ENCODE measurements at places on chromosomes 4 and X. TPM values are rescaled to one million over a fixed set of nuclear protein-coding genes. Genes with fewer than 3 reads are reported as not detected.

Gene PLP1
- not detected for total RNA-seq

Gene REELD1
- not detected for total RNA-seq

DNA sequence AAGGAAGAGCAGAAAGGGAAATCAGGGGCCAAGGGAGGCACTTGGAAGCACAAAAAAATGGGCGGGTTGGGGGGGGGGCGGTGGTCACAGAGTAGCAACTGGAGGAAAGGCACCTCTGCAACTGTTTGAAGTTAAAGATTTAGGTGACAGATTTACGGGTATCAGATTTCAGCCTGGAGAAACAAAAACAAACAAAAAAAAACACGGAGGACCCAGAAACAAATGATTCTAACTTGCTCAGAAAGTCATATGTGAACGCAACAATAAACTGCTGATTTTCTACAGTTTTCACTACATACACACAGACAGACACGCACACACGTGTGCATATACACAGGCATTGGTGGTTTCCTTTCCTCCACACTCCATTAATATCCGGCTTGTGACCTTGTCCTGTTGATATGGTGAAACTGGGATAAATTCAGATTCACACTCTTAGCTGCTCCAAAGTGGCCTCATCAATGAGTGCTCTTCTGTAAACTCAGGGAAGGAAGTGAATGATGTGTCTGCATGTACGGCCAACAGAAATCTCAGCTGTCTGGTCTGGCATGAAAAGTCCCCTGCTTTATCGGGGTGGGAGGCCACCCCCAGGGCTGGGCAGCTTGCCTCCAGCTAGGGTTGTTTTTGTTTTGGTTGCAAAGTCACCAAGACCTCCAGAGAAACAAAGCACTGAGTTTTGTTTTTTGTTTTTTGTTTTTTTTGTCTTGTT lies 54.3 kb downstream of the CHST7 start:
- H3K4me3 ChIP-seq = no peak overlapping the region
- no peak for DNase-seq
- peaks cover 43% of the 10 kb centered on the region for H3K4me1 ChIP-seq
- no peaks in the 10 kb centered on the region for H3K27me3 ChIP-seq
- H3K36me3 ChIP-seq = peaks cover 28% of the 10 kb centered on the region

DNA sequence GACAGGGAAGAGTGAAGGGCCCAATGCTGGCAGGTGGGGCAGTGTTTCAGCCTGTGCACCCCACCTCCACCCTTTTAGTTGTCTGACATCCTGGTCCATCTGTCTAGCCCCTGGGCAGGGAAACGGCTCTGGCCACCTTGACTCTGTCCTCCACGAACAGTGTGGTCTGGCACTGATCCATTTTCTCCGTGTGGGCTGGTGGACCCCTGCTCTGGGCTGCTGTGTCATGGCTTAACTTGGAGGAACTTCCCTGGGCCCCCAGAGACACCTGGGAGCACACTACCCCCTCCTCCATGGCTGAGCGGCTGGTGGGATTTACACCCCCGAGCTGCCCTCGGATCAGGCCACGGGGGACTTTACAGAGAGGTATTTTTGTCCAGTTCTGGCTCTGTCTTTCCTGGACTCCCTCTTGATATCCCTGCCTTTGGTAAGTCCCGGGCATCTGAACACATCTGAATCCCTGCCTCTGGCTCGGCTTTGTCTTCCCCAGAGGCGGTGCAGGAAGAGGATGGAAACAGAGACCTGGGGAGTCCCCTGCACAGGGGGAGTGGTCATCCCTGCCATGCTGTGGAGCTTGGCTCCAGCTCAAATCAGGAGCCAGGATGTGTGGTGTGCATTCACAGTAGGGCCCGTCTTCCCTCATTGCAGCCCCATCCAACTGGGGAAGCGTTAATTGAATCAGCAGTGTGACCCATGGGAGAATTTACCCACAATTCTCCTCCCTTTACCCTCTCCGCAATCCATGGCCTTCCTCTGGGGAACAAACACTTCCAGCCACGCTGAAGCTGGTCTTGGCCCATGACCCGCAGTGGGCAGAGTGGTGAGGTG lies 6.3 kb upstream of the NKX1-1 start:
- H3K4me1 ChIP-seq = peaks cover 2% of the 10 kb centered on the region
- H3K27me3 ChIP-seq = peaks cover 25% of the 10 kb centered on the region
- DNase-seq = no peak
- H3K27ac ChIP-seq = no peak overlapping the region

DNA sequence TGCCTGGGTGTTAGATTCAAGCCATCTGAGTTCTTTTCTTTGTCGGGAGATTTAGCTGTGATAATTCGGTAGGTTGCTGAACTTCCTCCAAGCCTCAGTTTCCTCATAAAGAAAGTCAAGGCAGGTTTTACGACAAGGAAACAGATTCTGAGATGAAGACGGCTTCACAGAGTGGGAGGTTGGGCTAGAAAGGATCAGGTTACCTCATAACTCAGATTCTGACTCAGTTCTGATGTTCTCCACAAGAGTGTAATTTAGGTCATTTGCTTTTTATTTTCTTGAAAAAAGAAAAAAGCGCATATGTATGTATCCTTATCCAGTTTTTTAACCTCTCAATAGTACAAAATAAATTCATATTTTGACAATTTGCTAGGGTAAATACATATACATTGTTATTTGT lies 47.2 kb upstream of the ELOVL6 start:
- peaks cover 18% of the 10 kb centered on the region for H3K27me3 ChIP-seq
- DNase-seq = no peak
- H3K4me1 ChIP-seq = no peaks in the 10 kb centered on the region

Gene JCHAIN
- total RNA-seq = 0.35 TPM

DNA sequence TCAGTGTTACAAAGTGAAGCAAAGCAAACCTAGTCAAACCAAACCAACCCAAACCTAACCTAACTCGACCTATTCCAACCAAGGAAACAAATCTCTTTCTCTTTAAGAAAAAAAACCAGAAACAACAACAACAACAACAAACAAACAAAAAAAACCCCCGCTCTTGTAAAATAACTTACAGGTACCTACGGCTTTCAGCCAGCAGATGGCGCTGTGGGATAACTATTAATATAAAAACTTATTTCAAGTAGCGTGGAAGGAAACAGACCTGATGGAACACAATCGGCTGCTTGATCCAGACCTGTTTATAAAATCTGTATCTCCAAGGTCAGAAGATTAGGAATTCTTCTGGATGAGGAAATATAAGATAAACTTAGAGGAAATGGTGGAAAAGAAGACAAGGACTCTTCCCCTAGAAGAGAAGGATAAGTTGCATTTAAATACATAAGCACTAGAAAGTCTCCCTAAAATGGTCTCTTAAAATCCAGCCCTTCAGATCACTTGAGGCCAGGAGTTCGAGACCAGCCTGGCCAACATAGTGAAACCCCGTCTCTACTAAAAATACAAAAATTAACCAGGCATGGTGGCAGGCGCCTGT lies 34.4 kb upstream of the CDKL5 start:
- H3K27me3 ChIP-seq = no peaks in the 10 kb centered on the region
- H3K27ac ChIP-seq = no peak overlapping the region
- H3K4me3 ChIP-seq = no peak overlapping the region
- no peaks in the 10 kb centered on the region for H3K36me3 ChIP-seq

Gene PSAPL1
- total RNA-seq = not detected

Gene TRO
- 1.4 TPM for total RNA-seq

- H3K4me1 ChIP-seq = no peaks in the 10 kb centered on the region
- H3K36me3 ChIP-seq = no peaks in the 10 kb centered on the region
- H3K27ac ChIP-seq = no peak overlapping the region
- no peak for DNase-seq
- no peaks in the 10 kb centered on the region for H3K27me3 ChIP-seq
Observed at GRCh38 chr4:126986828-126987227, 645.9 kb upstream of the INTU start.

DNA sequence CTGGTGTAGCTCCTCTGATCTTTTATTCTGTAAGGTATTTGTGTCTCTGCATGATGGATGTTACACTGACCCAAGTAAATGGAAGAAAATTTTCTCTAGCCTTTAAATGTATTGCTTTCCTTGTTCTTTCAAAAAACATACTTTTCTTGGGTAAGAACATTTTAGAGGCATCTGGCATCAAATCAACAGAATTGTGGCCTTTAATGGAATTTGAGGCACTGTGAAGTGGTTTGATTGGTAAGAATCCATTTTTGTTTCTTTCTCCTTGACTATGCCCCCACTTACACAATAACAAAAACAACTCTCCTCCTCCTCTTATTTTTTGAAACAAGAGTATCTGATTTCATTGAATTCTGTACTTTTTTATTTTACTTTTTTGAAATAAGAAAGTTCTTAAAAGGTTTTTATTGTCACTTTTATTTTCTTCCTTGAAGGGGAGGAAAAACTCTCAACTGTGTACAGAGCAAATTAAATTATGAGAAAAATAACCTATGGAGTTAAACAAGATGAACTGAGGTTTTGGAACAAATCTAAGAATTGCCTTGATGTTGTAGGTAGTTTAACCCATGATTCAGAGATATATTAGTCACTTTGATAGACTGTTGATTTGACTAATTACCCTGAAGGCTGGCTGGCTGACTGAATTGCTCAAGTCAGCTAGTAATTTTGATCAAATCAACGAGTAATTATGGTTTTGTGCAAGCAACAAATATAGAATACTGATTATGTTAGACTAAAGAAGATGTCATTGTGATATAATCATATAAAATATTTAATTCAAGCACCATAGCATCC lies 146.4 kb downstream of the FHIP1A start:
- H3K27me3 ChIP-seq = peaks cover 9% of the 10 kb centered on the region
- no peak overlapping the region for H3K4me3 ChIP-seq
- DNase-seq = no peak
- H3K36me3 ChIP-seq = no peaks in the 10 kb centered on the region
- no peak overlapping the region for H3K27ac ChIP-seq
- H3K4me1 ChIP-seq = no peaks in the 10 kb centered on the region

DNA sequence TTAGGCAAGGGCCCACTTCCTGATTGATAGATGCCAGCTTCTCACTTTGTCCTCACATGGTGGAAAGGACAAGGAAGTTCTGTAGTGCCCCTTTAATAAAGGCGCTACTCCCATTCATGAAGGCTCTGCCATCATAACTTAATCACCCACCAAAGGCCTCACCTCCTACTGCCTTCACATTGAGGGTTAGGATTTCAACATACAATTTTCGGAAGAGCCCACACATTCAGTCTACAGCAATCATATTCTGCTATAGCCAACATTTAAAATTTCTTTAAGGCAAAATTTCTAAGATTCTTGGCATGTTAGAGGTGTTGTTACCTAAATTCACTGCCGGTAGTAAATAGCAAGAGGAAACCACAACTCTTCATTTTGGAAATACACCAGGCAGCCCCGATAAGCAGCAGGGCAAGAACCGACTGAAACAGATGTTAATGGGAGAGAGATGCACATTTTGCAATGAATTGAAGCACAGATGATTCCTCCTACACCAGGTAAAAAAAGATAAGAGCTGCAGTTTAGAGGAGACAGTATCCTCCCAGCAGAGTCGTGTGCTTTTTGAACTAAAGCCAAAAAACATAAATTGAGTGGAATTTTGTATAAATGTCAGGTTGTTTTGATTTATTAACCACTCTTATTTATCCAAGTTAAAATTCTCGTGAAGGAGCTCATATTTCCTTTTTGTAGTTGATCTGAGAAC lies 594.9 kb downstream of the KCTD8 start:
- no peak overlapping the region for H3K27ac ChIP-seq
- H3K4me3 ChIP-seq = no peak overlapping the region
- H3K36me3 ChIP-seq = no peaks in the 10 kb centered on the region

DNA sequence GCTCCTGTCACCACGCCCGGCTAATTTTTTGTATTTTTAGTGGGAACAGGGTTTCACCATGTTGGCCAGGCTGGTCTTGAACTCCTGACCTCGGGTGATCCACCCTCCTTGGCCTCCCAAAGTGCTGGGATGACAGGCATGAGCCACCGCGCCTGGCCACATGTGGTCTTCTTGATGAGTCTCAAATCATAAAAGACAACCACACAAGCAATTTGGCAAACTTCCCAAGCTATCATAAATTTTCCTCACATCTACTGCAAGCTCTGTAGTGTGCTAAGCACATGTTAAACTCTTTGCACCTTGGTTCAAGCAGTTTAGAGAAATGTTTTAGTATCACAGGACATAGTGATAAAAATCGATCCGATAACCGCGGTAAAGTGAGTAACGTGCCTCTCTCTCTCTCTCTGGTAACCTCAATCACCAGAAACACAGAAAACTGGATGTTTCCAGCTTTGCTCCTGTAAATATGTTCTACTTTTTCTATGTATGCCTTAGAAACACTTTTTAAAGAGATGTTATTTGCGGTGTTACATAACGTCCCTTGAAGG lies 256.8 kb downstream of the DHRSX start:
- no peaks in the 10 kb centered on the region for H3K4me1 ChIP-seq
- no peak overlapping the region for H3K27ac ChIP-seq
- H3K36me3 ChIP-seq = peaks cover 20% of the 10 kb centered on the region

DNA sequence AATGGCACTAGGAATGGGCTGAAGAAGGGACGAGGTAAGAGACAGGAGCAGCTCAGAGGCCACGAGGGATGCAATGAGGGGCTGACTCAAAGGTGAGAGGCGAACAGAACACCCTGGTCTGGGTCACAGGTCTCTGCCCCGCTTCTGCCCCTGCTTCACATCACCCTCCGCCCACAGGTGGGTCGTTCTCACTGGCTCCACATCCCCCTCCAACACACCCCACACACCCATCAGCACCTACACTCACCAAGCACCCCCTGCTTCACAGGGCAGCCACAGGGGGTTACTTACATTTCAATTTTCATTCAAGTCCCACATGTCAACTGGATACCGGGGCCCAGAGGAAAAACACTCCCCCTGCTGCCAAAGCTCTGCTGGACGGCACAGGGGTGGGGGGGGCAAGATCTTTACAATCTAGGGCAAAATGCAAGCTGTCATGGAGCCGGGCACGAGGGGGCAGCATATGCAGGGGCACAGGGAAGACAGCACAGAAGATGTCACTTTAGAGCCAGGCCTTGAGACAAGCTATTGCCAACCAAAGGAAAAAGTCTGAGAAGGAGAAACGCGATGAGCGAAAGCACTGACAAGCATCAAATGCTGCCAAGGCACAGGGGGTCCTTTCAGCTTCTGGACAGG lies 94.0 kb downstream of the AFAP1 start:
- H3K36me3 ChIP-seq = peaks cover 7% of the 10 kb centered on the region
- no peak overlapping the region for H3K4me3 ChIP-seq
- DNase-seq = no peak
- H3K27ac ChIP-seq = no peak overlapping the region
- H3K4me1 ChIP-seq = peaks cover 31% of the 10 kb centered on the region
- H3K27me3 ChIP-seq = no peaks in the 10 kb centered on the region

DNA sequence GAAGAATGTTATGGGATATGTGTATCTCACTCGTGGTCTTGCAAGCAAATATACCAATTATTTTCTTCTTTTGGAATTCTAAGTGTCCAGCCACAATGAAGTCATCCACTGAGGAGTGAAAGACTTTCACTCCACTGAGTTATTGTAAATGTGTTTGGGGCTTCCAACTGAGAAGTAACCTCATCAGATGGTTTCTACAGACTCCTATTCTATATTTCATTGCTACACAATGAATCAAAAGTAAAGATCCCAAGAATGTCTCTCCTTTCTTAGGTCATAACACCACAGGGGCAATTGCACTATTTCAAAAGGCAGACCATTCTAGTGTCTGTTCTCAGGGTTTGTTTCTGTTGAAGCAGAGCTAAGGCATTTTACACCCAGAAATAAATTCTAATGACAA lies 12.3 kb upstream of the VCX2 start:
- no peaks in the 10 kb centered on the region for H3K27me3 ChIP-seq
- no peak for DNase-seq
- H3K27ac ChIP-seq = no peak overlapping the region
- H3K4me1 ChIP-seq = no peaks in the 10 kb centered on the region

GRCh38 chr4:41644288-41644914 lies 104.1 kb downstream of the PHOX2B start:
- H3K36me3 ChIP-seq = no peaks in the 10 kb centered on the region
- H3K4me3 ChIP-seq = no peak overlapping the region
- H3K4me1 ChIP-seq = no peaks in the 10 kb centered on the region
- peaks cover 26% of the 10 kb centered on the region for H3K27me3 ChIP-seq

- H3K27ac ChIP-seq = peak overlapping the region; percentile 31
- no peaks in the 10 kb centered on the region for H3K27me3 ChIP-seq
- H3K4me1 ChIP-seq = peaks cover 88% of the 10 kb centered on the region
Observed at GRCh38 chrX:45775468-45775867, 574.8 kb upstream of the DIPK2B start.
